Hematopoietic multipotent progenitor cell treated with erythropoietin and hydrocortisone succinate and interleukin-3 and kit ligand, for 8 days (in vitro differentiated cells): ENCODE measurements at places on chromosomes 4 and X.

DNA sequence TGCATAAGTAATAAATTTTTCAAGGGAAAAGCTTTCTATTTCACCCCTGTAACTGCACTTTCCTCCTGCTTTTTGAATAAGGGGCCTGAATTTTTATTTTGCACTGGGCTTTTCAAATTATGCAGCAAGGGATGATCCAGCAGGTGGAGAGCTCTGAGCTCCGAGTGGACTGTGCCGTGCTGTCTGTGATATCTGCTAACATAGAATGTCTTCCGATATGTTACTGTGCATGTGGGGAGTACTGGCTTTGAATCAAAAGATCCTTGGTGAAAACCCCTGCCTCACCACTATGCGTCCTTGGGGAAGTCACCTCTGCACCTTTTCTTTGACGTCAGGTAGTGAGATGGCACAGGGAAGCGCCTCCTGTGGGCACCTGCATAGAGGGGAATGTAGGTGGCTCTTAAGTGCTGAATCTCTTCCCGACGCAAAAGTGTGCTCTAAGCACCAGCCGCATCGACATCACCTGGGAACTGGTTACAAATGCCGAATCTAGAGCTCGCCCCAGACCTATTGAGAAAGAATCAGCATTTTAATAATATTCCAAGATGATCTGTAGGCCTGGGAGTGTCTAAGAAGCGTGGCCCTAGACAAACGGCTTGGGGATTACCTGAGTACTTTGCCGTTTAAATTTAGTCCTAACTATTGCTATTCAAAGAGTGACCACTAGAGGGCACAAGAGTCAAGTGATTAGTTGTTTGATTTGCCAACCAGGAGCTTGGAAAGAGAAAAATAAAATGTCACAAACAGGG, 19.2 kb upstream of the WFS1 start:
- DNase-seq = peak; percentile 72

- DNase-seq = no peak
Measured at GRCh38 chr4:22764183-22764582, 71.4 kb downstream of the GBA3 start.

- DNase-seq = no peak
Measured at GRCh38 chrX:39008549-39008948, 207.3 kb downstream of the MID1IP1 start.

GRCh38 chrX:65587616-65588526, 53.3 kb upstream of the LAS1L start:
- DNase-seq = peak; percentile 89

DNA sequence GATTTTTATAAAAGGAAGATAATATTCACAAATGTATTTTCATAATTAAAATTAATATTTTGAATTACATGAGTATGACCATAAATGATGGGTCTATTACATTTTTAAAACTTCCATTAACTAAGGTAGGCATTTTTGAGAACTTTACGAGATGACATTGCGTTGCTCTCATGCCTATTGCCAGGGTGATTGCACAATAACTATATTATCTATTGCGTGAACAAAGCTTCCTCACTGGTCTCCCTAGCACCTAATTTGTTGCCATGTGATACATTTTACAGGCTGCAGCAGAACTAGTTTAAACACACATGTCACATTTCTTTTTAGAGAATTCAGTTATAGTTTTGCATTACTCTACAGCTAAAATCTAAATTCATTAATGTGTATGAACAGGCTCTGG, 289.7 kb upstream of the GRID2 start:
- DNase-seq = no peak

DNA sequence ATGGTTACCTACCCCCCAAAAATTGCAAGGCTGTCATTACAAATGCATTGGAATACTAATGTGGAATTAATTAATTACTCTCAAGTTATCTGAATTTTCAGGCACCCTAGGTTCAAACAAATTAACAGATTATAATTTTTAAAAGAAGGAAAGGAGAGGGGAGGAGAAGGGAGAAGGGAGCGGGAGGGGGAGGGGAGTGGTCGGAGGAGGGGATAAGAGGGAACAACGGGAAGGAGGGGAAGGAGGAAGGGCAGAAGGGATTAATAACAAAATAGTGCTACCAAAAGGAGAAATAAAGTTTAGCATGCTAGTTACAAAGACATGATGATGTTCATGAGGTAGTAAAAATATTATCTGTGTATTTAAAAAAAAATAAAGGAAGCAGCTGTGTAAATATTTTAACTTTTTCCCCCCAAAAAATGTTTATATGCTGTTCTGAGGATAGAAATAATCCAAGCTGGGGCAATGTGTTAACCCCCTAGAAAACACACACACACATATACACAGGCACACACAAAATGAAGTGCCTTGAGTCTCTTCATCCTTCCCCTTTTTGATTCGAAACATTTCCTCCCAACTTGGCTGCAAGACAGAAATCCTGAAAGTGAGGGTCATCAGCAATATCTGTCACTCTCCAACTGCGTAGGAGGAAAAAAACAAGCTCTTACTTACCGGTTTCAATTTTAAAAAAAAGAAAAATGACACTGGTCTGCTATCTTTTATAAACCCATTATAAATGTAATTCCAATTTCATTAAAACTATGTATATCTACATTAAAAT, 58.8 kb downstream of the PPP3CA start:
- peak; percentile 35 for DNase-seq

DNA sequence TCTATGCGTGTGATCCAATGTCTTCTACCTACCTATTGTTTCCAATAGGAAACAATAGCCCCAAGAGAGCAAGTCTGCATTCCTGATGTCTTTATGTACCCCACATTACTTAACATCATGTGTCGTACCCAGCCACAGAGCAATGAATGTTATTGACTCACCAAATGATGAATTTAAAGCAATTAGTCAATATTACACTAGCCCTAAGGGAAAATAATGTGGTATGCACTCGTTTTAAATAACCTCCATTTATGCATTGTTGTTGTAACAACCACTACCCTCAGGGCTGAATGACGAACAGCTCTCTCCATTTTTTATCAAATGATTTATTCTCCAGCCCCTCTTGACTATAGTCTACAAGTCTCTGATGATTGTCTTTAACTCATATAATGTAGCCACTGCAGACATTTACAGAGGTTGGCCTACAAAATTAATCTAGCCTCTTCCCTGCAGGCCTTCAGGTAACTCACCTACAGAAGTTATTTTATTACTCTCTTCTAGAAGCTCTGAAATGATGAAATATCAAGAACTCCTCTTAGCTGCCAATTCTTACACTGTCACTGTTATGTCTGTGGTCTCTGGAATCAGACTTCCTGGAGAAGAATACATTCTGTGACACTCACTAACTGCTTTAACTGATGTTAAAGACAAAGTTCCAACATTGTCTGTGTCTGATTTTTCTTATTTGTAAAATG, 601.7 kb upstream of the GRIA3 start:
- DNase-seq = no peak

GRCh38 chr4:78666830-78667258, 109.3 kb upstream of the BMP2K start:
- DNase-seq = no peak

- DNase-seq = no peak
Measured at GRCh38 chr4:85407546-85407945, 67.4 kb upstream of the ARHGAP24 start.

- no peak for DNase-seq
Measured at GRCh38 chr4:68597482-68597881, 21.4 kb upstream of the UGT2B17 start.

- DNase-seq = no peak
Measured at GRCh38 chr4:155911905-155912304, 8.4 kb downstream of the TDO2 start.

DNA sequence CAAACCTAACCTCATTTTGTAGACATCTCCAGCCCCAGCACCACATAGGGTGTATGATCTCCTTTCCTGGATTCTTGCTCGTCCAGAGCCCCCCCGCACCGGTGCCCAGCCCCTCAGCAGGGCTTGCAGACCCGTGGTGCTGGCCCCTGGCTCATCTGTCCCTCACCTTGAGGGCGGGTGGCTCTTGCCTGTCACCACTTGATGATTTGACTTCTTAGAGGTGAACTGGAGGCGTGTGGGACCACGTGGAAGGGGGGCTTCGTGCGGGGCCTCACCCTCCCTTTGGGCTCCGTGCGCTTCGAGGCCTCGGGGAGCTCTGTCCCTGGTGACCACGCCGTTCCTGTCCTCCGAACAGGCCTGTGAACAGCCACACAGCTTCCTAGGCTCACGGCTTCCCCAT, 15.5 kb downstream of the UVSSA start:
- DNase-seq = no peak

DNA sequence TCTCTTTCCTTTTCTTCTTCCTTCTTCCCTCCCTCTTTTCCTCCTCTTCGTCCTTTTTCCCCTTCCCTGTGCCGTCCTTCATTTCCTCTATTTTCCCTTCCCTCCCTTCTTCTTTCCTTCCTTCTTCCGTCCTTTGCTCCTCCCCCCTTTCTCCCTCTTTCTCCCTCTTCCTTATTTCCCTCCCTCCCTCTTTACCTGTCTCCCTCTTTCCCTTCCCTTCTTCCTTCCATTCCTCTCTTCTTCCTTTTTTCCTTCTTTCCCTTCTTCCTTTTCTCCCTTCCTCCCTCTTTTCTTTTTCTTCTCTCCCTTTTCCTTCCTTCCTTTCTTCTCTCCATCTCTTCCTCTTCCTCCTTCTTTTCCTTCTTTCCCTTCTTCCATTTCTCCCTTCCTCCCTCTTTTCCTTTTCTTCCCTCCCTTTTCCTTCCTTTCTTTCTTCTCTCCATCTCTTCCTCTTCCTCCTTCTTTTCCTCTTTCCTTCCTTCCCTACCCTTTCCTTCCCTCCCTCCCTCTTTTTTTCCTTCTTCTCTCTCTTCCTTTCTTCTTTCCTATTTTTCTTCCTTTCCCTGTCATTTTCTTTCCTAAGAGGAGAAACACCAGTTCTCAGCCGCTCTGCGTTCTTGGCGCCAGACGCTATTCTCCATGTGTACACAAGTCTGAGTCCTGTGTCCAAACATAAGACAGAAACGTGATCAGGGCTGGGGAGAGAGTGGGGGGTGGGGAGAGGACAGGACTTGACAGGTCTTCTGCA, 597.1 kb downstream of the MID1IP1 start:
- no peak for DNase-seq

DNA sequence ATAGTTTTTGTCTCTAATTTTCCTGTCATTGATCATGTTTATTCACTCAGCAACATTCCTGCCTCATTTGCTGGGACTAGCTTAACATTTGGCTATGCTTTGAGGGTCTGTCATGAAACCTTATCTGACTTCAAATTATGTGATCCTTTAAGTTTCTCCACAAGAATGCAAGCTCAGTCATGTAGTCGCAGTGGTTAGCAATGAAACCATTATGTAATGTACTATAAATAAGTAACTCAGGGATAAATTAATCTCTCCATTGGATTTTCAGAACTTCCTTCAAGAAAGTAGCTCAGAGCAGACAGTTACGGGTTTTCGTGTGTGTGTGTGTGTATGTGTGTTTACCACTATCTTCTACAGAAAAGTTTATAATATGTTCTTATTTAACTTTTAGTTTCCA, 993.6 kb downstream of the ADGRL3 start:
- DNase-seq = no peak

GRCh38 chr4:177356921-177357320, 47.2 kb downstream of the NEIL3 start:
- DNase-seq = no peak

- DNase-seq = no peak
Measured at GRCh38 chr4:159271856-159272255, 169.0 kb downstream of the RAPGEF2 start.

- no peak for DNase-seq
Measured at GRCh38 chrX:154715825-154716224, 35.1 kb downstream of the GAB3 start.

DNA sequence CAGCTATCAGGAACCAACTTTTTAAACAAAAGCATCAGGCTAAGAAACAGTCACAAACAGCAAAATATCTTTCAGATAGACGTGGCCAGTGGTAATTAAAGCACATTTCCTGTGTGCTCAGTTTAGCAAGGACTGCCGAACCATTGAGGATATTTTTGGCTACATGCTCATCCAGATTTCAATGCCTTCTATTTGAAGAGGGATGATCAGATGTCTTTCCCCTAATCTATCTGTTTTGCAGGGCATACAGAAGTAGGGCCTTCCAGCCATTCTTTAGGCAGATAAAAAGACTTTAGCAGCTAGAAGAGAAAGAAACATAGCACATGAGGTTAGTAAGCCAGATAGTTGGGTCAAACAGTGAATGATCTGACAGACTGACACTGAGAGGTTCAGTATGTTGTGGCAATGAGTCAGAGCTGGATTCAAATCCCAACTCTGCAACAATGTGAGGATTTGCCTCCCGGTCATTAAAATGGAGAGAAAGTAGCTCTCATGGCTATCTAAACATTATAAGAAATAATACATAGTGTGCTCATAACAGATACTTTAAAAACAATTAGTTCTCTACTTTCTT, 100.0 kb upstream of the PRKG2 start:
- DNase-seq = no peak

DNA sequence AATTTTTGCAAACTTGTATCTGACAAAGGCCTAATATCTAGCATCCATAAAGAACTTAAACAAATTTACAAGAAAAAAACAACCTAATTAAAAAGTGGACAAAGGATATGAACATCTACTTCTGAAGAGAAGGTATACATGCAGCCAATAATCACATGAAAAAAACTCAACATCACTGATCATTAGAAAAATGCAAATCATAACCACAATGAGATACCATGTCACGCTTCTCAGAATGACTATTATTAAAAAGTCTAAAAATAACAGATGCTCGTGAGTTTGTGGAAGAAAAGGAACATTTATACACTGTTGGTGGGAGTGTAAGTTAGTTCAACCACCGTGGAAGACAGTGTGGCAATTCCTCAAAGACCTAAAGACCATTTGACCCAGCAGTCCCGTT, 24.0 kb downstream of the CEP44 start:
- DNase-seq = no peak

- peak; percentile 58 for DNase-seq
Measured at GRCh38 chr4:83010111-83010521, 507 bp downstream of the LIN54 start.

- DNase-seq = no peak
Measured at GRCh38 chr4:8910822-8911315, 39.2 kb upstream of the HMX1 start.

DNA sequence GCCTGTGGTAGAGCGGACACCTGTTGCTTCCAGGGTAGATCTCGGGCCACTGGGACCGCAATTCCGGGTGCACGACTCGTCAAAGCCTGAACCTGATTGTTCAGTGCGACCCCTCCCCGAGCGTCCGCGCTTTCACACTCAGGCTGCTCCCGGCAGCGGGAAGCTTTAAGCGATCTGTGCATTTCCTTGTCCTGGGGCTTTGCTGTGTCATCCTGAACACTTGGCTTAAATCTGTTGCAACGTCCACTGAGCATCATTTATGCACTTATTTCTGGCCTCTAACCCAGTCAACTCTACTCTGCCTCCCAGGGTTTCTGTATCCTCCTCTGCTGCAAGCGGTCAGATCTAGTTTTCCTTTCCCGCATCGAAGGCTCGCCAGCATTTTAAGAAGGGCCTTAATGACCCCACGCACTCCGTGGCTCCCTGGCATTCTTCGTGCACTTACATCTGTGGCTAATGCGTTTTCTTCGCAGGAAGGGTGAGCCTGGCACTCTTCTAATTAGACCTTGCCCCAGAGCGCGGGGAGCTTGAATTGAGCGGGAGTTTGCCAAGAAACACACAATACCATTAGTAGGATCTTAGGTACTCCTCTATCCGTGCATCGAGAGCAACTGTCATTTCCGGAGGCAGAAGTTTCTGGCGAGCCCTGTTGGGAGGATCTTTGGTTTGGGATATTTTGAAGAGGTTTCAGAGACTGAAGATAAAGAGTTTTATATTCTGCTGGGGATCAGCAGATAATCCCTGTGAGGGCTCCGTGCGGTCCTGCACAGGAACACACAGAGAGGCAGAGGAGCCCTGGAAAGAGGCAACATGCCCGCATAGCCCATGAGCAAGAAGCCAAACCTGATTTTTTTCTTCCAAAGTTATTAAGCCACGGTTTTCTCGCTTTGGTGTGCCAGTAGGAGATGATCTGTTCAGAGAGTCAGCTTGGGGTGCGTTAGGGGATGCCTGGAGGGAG, 654 bp upstream of the DDIT4L start:
- no peak for DNase-seq
